Activated T-helper 1 cell treated with Interleukin-2 at 50 U/mL for 16 hours (primary cell): ENCODE measurements at places on chromosomes 16 and 17.
A peak's percentile ranks its signal among the peaks of the same experiment; 100 is the strongest.

DNA sequence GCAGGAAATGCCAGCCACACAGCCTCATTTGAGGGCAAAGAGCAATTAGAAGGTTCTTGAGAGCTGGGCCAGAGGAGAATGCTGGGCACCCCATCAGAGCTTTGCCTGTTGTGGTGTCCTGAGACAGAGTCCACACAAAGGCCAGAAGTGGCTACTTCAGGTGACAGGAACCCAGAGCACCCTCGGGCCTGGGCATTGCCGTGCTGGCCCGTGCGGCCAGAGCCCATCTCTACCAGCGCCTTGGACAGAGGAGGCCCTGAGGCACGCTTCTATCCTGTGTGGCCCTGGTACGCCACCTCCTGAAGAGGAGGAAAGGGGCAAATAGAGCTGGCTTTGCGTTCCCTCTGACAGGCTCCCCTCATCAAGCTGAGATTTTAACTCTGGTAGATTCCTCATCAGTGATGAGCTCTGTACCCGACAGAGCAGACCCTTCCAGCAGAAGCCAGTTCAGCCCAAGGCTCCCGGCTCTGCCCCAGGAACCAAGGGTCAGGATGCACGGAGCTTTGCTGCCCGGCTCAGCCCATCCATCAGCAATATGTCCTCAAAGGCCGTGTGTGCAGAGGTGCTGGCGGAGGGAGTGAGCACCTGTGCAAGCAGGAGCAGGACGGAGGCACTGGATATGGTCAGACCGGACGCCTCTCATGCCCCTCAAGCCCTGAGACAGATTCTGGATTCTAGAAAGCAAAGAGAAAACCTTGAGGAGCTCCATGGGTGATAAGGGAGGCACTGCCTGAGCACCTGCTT is 3.4 kb upstream of the RASD1 start:
- no peak for DNase-seq

- DNase-seq = no peak
These were observed 127.0 kb upstream of the NLRP1 start for GRCh38 chr17:5711344-5711743.

GRCh38 chr17:41943492-41943891 is 13.1 kb downstream of the ODAD4 start:
- no peak for DNase-seq

DNA sequence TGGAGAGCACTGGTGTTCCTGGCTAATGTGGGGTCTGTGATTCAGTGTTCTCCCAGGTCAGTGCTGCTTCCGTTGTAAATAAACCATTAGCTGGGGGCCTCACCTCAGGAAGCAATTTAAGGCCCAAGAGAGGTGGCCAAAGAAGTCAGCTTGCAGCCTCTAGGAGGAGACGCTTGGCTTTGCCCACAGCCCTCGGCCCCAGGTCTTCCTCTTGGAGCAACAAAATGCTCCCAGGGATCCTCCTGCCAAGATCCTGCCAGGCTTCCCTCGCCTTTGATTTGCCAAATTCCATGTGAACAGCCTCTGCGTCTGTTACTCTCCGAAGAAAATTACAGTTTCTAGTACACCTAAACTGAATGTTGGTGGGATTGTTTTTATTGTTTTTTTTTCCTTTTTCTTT is 62.4 kb upstream of the TBX2 start:
- DNase-seq = no peak

- DNase-seq = no peak
These were observed 58.1 kb downstream of the WDR59 start for GRCh38 chr16:74926805-74927204.

GRCh38 chr17:77909816-77910215 is 48.7 kb upstream of the TNRC6C start:
- no peak for DNase-seq

- no peak for DNase-seq
These were observed 37.5 kb downstream of the MPRIP start for GRCh38 chr17:17079761-17080160.

- DNase-seq = no peak
These were observed 127.1 kb downstream of the RPTOR start for GRCh38 chr17:80671825-80672110.

DNA sequence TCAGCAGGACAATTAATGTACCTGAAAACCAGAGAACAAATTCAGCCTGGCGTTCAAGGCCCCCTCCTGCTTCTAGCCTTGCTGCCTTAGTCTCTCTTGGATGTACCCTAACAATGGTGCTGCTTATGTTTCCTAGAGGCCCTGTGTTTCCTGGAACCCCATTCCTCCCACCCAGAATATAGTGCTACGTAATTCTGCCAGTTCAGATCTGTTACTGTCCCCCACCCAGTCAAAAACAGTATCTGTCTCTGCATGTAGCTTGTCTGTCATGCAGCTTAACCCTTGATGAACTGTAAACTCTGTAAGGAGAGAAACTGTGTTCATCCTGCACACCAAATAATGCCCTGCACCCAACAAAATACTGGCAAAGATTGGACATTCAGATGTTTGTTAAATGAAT is 6.8 kb downstream of the MRTFB start:
- no peak for DNase-seq

- no peak for DNase-seq
These were observed 9.3 kb downstream of the CTRB2 start for GRCh38 chr16:75197522-75198134.

DNA sequence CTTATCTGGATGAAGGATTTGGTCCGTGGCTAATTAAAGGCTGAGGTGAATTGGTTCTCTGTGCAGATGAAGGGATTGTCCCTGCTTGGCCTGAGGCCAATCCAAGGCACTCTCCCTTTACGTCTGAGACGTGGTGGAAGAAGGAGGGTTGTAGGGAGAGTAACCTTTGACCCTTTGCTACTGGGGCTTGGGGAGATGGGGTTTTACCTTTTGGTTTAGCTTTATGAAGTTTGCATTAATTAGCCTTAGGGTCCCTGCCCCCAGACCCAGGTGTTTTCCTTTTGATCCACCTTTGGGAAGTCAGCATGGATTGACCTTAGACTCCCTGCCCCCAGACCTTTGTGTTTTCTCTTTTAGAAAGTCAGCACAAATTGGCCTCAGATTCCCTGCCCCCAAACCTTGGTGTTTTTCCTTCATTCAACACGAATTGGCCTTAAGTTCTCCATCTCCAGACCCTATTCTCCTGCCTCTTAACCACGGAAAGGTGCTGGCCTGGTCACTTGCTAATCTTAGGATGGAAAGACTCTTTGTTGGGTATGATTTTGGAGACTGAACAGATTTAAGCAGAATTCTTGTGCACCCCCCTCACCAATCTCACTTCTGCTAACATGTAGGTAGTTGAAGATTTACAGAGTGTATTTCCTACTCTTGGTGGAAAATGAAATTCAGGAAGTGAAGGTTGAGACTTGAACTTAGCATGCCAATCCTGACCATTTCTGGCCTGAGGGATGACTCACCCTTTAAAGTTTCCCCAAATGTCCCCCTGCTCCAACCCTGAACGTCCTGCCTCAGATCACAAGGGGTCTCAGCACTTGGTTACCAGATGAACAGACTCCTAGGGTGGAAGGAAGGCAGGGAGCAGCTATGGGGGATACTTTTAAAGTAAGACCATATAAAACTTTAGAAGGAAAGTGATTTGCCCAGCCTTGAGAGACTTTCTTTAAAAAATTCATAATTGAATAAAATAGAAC is 23.1 kb upstream of the MMD start:
- no peak for DNase-seq

DNA sequence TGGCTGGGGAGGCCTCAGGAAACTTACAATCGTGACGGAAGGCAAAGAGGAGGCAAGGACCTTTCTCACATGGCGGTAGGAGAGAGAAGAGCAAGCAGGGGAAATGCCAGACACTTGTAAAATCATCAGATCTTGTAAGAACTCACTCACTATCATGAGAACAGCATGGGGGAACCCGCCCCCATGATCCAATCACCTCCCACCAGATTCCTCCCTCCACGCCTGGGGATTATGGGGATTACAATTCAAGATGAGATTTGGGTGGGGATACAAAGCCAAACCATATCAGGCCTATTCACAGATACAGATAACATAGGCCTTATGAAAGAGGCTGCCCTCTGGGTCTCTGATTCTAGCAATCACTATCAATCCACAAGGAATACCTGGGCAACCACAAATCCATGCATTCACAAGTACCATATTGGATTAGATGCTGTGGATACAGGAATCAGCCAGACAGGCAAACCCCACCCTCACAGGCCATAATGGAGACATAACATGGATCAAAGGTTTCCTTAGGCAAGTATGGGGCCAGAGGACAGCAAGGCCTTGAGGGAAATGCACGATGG is 284.9 kb downstream of the SOX9 start:
- DNase-seq = no peak

- DNase-seq = peak; percentile 35
These were observed 9.0 kb downstream of the TMEM98 start for GRCh38 chr17:32936894-32937500.

DNA sequence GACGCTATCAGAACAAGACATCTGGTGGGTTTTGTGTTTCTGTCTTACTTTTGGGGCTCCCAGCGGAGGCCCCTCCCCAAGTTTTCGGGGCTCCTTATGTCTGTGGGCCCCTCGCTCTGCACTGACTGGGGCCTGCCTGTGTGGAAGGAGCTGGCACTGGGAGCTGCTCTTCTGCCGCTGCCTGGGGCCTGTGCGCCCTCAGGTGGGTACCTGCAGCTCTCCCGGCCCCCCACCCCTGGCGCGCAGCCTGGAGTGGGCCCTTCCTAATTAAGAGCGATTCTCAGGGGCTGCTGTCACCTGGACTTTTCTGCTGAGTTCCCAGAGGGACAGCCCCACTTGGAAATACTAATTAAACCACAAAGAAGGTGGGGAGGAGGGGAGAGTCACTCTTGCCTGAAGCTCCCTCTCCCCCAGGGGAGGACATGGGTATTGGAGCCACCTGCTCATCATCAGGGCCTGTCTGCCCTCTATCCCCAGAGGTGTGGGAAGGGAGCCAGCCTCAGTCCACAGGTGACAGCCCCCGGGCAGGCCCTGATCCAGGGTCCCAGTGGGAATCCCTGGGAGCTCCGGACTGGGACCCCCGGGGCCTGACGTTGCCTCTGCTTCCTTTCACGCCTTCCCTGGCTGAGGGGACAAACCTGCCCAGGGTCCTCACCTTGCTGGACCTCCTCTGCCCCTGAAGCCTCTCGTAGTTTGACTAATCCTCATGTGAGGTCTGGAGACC is 36.5 kb downstream of the GSE1 start:
- no peak for DNase-seq

DNA sequence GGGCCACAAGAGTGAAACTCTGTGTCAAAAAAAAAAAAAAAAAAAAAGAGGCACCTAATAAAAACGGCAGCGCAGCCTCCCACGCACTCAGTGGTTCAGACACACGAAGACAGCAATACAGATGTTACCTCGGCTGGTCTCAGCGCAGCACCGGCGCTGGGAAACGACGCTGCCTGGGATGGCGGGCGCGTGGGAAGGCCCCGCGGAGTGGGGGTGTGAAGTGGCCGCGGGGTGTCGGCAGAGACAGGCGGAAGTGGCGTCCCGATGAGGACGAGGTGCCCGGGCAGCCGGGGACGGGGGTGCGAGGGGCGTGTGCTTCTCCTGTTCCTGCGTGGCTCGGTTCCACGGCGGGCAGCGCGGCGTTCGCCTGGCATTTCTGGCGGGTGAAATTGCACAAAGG is 179.4 kb downstream of the BANP start:
- no peak for DNase-seq

DNA sequence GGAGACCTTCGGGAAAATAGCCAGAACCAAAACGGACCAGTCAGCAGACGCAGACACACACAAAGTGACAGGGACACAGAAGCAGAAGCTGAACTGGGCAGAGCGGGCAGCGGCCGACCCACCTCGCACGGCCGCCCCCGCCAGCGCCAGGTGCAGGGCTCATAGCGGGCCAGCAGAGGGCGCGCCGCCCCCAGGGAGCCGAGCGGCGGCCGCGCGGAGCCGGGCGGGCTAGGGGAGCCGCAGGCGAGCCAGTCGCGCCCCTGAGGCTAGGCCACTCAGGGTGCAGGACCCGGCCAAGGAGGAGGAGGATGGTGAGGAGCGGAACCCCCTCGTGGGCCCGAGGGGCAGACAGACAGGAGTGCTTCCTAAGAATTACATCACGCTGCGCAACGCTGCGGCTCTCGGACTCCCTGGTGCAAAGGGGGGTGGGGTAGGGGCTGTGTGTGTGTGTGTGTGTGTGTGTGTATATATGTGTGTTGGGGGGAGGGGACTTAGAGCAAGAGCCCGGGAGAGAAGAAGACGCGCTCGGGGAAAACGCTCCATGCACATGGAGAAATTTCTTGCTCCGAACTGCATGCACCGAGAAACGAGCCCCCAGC is 913 bp upstream of the NOG start:
- peak; percentile 41 for DNase-seq

DNA sequence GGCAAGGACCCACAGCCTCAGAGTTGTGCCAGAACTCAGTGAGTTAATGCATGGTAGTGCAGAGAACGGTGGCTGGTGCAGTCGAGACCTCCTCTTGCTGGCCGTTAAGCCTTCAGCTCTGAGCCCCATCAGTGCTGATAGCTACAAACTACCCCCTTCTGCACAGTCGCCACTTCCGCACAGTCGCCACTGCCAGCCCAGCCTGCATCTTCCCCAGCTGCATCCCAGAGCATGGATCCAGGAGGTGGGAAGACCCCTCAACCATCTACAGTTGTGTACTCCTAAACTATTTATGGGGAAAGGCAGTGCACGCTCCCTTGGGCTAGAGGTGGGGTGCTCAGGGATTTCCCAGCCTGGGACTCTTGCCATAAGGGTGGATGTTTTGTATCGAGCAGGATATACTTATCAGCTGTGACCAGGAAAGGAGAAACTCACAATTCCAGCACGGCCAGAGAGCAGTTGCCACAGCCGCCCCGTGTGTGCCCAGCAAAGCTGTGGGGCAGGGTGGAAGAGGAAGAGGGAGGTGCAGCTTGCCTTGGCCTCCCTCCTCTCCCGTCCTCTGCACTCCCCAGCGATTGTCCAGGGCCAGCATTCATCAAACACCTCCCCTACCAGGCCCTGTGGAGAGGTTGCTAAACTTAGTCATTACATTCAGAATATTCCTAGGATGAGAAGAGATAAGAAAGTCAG is 49.5 kb upstream of the CMIP start:
- DNase-seq = no peak

GRCh38 chr17:37642681-37643080 is 565 bp downstream of the DDX52 start:
- DNase-seq = no peak

DNA sequence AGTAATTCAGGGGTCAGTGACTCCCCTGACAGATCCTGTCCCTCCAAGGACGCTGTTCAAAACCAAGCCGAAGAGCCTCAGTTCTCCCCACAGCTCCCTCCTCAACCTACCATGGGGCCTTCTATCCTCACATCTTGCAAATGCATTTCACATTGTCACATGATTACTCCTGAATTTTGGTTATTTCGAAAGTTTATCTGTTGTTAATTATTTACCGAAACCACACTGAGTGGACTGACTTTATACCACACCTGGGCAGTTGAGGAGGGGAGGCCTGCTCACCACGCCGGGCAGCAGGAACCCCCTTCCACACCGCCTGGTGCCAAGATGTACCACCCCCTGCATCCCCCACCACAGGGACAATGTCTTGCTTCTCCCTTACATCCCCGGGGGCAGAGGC is 4.7 kb downstream of the TIMP2 start:
- DNase-seq = no peak

GRCh38 chr17:917391-917811 is 62.2 kb downstream of the NXN start:
- DNase-seq = no peak

- DNase-seq = no peak
These were observed 897 bp downstream of the OMG start for GRCh38 chr17:31296142-31296541.
